ENCODE measurements at places on chromosomes 3 and 15. TPM values are rescaled to one million over a fixed set of nuclear protein-coding genes. Genes with fewer than 3 reads are reported as not detected.

DNA sequence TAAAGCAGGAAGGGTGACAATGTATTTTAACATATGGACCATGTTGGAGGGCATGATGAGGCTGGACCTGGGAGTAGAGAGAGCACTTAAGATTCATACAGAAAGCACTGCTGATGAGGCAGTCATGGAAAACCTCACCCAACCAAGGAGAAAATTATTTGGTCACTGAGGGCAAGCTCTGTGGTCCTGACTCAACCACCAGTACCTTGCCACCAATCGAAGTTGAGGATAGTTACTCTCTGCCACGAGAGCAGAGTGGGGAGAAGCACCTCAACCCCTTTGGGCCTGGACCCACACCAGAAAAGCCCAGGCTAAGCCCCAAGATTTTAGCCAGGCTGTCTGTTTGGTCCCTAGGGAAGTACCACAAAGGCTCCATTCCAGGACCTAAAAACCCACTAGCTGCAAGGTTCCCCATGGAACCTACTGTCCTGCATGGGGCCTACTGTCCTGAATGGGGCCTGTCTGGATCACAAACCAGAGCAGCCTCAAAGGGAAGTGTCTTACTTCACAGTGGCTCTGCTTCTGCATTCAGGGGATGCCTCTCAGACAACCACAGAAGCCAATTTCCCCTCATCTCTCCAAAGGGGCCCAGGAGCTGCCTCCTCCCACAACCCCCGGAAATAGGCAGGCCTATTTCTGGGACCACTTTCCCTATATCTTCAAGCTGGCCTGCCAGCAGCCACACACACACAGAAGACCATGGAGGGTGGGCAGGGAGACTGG, 4.2 kb downstream of the CCDC71 start:
- H3K27ac ChIP-seq, result no peak overlapping the region
- no peaks in the 10 kb centered on the region for H3K27me3 ChIP-seq
- H3K36me3 ChIP-seq, result peaks cover 12% of the 10 kb centered on the region

GRCh38 chr3:187974871-187975271, 179.1 kb upstream of the LPP start:
- H3K36me3 ChIP-seq, result no peaks in the 10 kb centered on the region
- H3K27me3 ChIP-seq, result no peaks in the 10 kb centered on the region
- H3K27ac ChIP-seq, result peak overlapping the region; percentile 37
- H3K4me3 ChIP-seq, result no peak overlapping the region
- peaks cover 43% of the 10 kb centered on the region for H3K4me1 ChIP-seq

GRCh38 chr15:41660235-41661077, at the start of gene MGA:
MGA (plus strand) TSS chr15:41660405.
- peak within 1 kb of the TSS; percentile 95 for H3K27ac ChIP-seq
- no peaks in the 10 kb centered on the region for H3K27me3 ChIP-seq
- peaks cover 27% of the 10 kb centered on the region for H3K4me1 ChIP-seq
- H3K4me3 ChIP-seq, result peak within 1 kb of the TSS; percentile 44
- peak; percentile 87 for DNase-seq

DNA sequence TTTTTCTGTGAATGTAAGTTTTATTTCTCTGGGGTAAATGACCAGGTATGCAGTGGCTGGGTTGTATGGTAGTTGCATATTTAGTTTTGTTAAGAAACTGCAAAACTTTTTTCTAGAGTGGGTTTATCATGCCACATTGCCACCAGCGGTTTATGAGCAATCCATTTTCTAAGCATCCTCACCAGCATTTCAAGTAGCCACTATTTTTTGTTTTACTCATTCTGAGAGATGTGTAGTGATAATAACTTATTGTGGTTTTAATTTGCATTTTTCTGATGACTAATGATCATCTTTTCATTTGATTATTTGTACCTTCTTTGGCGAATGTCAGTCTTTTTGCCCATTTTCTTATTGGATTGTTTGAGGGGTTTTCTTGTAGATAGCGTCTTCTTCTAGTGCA, 56.2 kb downstream of the SPRED1 start:
- DNase-seq, result no peak
- no peak overlapping the region for H3K4me3 ChIP-seq
- no peaks in the 10 kb centered on the region for H3K36me3 ChIP-seq
- H3K27me3 ChIP-seq, result no peaks in the 10 kb centered on the region

DNA sequence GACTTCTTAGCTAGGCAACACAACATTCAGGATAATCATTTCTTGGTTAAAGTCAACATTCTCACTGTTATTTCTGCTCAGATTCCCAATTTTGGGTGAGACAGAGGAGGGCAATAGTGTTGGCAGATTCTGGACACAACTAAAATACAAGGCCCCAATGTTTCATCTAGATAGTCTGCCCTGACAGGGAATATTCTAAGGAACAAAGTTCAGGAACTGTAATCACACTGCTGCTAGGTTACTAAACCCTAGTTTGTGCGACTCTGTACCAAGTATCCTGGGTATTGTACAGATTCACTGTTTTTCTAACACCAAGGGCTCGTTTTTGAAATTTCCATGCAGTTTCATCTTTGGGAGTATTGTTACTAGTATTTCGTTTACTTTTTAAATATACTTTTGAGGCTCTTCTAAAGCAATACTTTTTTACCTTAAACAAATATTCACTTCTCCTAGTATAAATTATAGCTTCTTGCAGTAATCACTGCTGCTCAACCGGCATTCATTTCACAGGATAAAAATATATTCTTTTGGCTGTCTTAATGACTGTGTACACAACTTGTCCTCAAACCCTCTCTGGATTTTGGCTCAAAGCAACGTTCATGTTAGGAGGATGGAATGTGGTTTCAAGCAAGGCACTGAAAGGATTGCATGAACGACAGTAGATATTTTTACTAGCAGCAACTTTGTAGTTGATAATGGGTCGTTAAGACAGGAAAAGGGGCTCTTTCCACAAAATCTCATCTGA, 167.4 kb downstream of the ADAMTS17 start:
- no peak overlapping the region for H3K27ac ChIP-seq
- no peak overlapping the region for H3K4me3 ChIP-seq
- peaks cover 2% of the 10 kb centered on the region for H3K27me3 ChIP-seq
- DNase-seq, result no peak
- H3K36me3 ChIP-seq, result no peaks in the 10 kb centered on the region

DNA sequence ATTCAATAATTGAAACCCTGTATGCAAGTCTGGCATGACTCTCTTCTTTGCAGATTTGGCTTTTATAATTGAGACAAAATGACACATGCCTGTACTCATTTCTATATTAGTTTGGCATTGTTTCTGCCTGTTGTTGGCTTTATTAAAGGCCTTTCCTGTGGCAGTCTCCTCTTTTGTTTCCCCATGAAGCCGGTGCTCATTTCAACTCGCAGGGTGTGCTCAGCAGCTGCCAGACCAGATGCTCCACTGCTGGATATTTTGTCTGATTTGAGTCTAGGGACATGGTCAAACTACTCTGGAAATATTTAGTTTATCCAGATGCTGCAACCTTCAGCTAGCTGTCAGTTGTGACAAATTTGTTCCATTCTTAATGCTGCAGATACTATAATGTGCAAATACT, 445.3 kb downstream of the NAALADL2 start:
- H3K27me3 ChIP-seq, result no peaks in the 10 kb centered on the region
- no peak overlapping the region for H3K4me3 ChIP-seq
- no peaks in the 10 kb centered on the region for H3K36me3 ChIP-seq
- no peak for DNase-seq
- H3K4me1 ChIP-seq, result no peaks in the 10 kb centered on the region

DNA sequence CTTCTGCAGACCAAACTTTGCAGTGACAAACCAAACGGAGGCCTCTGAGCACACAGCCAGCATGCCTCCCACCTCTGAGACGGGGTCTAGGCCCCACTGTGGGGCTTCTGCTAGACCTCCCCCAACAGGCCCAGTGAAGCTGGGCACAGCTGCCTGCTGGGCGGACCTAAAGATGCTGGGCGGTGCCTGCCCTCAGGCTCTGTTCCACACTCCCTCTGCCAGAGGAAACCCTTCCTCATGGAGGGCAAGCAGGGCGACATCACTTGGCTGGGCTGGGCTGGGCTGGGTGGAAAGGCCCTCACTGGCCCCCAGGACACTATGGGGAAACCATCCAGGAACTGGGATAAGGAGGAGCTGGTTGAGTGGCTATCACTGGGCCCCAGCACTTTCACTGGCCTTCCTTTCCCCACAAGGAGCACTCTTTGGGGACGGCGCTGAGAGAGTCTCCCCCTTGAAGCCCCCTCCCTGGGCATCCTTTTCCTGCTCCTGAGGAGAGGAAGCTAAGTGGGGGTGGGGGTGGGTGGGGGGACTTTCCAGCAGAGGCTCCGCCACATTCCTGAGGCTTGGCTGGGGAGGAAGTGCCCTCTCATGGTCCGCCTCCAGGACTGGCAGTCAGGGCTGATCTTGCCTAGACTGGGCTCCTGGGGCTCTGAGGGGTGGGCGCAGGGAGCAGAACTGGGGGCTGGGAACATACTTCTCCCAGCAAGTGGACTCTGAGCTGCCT, 98.1 kb upstream of the HACD2 start:
- no peaks in the 10 kb centered on the region for H3K36me3 ChIP-seq
- no peak overlapping the region for H3K27ac ChIP-seq
- H3K4me3 ChIP-seq, result no peak overlapping the region
- no peaks in the 10 kb centered on the region for H3K27me3 ChIP-seq

DNA sequence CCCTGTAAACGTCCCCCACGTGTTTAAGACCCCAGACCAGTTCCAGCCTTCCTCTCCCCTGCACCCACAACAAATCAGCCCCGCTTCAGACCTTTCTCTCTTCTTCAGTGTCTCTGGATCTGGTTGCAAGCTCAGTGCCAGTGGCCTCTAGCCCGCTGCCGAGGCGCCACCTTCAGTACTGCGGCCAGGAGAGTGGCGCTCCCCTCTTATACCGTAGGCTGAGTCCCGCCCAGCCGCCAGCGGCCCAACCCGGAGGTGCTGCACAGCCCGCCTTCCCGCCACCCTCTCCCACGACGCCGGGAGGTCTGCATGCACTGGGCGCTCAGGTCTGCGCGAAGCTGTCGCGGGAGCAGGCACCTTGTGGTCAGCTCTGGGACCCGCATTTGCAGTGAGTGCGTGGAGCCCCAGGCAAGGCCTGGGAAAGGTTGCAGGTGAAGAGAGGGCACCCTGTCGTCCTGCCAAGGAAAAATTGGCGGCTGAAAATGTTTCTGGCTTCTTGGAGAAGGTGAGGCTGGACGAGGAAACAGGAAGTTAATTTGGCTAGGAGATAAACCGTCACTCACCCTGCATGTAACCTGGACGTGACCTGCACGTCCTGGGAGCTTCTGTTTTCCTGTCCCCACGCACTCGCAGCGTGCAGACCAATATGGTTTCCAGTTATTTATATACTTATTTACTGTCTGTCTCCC, at the start of gene C2CD4B:
Gene C2CD4B (minus strand): TSS at position 182 of the 689 bp plus-strand sequence. CDS start 301 bp downstream, outside the sequence.
- peak; percentile 13 for DNase-seq
- peaks cover 7% of the 10 kb centered on the region for H3K4me1 ChIP-seq
- no peaks in the 10 kb centered on the region for H3K36me3 ChIP-seq
- H3K27ac ChIP-seq, result no peak within 1 kb of the TSS
- H3K27me3 ChIP-seq, result peaks cover 22% of the 10 kb centered on the region

- no peaks in the 10 kb centered on the region for H3K36me3 ChIP-seq
- DNase-seq, result no peak
Observed at GRCh38 chr3:59980576-59980975, 930.8 kb upstream of the CFAP20DC start.

DNA sequence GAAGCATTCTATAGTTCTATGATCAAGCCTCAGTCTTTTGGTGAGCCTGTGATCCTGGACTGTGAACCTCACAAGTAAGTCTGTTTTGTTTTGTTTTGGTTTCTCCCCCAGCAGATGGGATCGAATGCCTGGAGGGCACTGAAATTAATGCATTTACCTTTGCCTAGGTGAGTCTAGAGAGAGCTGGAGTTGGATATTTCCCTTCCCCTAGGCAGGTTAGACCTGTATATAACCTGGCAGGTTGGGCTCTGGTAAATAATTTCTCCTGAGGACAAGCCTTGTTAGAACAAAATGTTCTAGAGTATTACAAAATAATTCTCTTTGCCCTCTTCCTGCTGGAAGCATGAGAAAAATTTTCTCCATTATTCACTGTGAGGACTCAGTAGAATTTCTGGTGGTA, 211.9 kb downstream of the TPRG1 start:
- no peak for DNase-seq
- no peak overlapping the region for H3K4me3 ChIP-seq
- no peaks in the 10 kb centered on the region for H3K4me1 ChIP-seq
- no peaks in the 10 kb centered on the region for H3K36me3 ChIP-seq
- no peaks in the 10 kb centered on the region for H3K27me3 ChIP-seq

DNA sequence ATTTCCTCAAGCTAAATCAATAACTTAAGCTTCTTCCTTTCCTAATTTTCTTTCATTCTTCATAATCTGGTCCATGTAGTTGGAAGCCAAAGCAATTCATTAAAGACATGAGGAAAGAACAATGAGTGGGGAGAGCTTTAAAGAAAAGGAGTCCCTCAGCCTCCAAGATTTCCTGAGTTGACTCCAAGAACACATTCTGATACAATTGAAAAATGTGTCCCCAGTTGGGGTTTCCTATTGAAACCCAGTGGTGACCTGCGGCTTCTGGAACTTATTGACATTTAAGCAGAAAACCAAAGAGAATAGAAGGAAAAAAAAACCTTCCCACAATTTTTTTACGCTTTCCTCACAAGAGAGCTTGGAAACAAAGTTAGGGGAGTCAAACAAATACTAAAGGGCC, 37.0 kb downstream of the ATP8B4 start:
- H3K4me3 ChIP-seq, result no peak overlapping the region
- no peaks in the 10 kb centered on the region for H3K27me3 ChIP-seq
- H3K4me1 ChIP-seq, result peaks cover 15% of the 10 kb centered on the region
- H3K27ac ChIP-seq, result no peak overlapping the region
- no peak for DNase-seq
- H3K36me3 ChIP-seq, result no peaks in the 10 kb centered on the region

DNA sequence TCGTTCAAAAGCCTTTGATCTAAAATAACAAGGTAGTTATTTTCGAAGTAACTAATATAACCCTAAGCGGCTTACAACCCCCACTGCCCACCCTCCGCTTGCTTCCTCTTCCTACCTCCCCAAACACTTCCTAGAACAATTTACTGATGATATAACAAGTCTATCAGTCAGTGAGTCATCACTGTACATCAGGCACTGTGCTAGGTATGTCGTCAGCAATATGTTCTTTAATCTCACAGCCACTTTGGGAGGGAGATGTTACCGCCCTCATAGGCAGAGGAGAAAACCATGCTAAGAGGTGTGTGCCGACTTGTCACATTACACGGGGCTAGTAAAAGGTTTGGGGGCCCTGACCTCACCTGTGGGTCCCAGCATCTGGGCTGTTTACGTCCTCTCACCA, 381.8 kb downstream of the EPHB1 start:
- no peaks in the 10 kb centered on the region for H3K36me3 ChIP-seq
- no peak for DNase-seq
- H3K27me3 ChIP-seq, result no peaks in the 10 kb centered on the region
- H3K4me1 ChIP-seq, result no peaks in the 10 kb centered on the region
- no peak overlapping the region for H3K4me3 ChIP-seq

DNA sequence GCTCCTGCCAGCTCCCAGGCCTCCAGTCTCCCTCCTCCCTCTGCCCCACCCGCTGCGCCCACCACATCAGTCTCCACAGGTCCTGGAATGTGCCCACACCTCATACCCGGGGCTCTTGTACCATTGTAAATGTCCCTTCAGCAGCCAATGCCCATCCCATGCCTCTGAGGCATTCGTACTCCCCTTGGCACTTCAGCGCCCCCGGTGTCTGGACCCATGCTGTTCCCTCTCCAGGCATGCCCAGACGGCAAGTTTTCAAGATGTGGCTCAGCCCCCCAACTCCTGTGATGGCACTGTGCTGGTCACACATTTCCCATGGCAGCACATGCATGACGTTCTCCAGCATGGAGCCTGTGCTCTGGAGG, 13.3 kb downstream of the PLXND1 start:
- no peaks in the 10 kb centered on the region for H3K36me3 ChIP-seq
- peaks cover 86% of the 10 kb centered on the region for H3K4me1 ChIP-seq
- no peaks in the 10 kb centered on the region for H3K27me3 ChIP-seq
- H3K27ac ChIP-seq, result peak overlapping the region; percentile 11
- H3K4me3 ChIP-seq, result no peak overlapping the region

GPR62 gene
- not detected for total RNA-seq

ST3GAL6 gene
- 0.38 TPM for total RNA-seq

TICRR gene
- total RNA-seq, result 0.59 TPM

MAP6D1 gene
- total RNA-seq, result not detected

SAXO2 gene
- 1.6 TPM for total RNA-seq

PRRT3 gene
- total RNA-seq, result 2.2 TPM

GCSAM gene
- total RNA-seq, result 0.59 TPM

Data from natural killer cell (primary cell).